ENCODE measurements at places on chromosomes 16 and 17. TPM values are rescaled to one million over a fixed set of nuclear protein-coding genes. Genes with fewer than 3 reads are reported as not detected.

DNA sequence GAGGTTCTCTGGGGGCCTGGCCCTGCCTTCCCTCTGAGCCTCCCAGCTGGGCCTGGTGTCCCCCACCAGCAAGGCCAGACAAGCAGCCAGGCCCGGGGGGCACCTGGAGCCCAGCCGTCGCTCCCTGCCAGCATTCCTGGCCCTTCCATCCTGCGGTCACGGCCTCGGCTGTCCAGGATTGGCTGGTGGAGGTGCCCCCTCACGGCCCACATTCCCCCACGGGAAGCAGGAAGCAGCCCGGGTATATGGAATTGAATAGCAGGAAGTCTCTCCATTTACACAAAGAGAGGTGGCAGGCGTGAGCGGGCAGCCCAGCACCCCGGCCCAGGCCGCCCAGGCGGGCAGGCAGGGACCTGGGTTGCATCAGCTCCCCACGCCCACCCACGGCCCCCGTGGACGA is 14.5 kb downstream of the TRAF7 start:
- DNase-seq = no peak

GRCh38 chr17:19337712-19338023 is 24.9 kb downstream of the B9D1 start:
- DNase-seq = no peak

DNA sequence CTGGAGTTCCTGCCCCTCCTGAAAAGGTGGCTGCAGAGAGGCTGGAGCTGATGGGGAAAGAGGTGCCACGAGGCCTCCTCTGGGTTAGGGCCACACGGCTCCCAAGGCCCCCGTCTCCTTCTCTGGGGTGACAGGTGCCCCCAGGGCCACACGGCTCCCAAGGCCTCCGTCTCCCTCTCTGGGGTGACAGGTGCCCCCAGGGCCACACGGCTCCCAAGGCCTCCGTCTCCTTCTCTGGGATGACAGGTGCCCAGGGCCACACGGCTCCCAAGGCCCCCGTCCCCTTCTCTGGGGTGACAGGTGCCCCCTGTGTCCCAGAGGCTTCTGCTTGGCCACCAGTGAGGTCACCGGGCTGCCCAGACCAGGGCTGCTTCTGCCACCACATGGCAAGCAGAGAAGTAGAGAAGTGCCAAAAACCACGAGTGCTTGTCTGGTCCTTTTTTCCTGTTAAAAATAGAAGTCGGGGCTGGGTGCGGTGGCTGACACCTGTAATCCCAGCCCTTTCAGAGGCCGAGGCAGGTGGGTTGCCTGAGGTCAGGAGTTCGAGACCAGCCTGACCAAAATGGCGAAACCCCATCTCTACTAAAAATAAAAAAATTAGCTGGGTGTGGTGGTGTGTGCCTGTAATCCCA is 4.1 kb downstream of the CAPN15 start:
- DNase-seq = no peak

DNA sequence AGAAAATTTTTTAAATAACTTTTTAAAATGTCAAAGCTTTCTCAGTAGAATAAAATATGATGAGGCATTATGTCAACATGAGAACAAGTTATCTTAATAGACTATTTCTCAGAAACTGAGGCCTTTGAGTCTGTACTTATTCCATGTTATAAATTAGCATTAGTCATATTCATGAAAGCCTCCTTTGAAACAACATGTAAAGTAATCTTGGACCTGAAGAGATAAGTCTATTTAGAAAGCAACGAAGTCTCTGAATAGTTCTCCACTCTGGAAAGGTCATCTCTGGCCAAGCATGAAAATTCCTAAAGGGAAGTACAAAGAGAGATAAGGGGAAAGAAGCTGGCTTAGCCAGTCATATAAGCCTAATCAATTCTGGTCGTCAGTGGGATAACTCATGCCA is 150.8 kb downstream of the CYB561 start:
- DNase-seq = no peak

DNA sequence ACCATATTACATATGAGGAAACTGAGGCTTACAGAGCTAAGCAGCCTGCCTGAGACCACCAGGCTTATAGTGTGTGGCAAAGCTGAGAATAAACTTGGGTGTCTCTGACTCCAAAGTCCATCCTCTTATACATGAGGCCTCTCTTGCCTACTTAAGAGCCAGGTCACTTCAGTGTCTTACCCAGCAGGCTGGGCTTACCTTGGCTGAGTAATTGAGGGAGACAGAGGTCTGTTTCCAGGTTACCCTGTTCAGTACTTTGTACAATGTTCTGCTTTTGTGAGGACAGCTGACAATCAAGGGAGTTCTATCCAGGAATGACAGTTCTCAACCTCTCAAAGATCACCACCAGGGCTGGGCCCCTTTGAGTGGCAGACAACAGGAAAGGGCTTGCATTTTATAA is 14.4 kb downstream of the NDUFAB1 start:
- DNase-seq = no peak

DNA sequence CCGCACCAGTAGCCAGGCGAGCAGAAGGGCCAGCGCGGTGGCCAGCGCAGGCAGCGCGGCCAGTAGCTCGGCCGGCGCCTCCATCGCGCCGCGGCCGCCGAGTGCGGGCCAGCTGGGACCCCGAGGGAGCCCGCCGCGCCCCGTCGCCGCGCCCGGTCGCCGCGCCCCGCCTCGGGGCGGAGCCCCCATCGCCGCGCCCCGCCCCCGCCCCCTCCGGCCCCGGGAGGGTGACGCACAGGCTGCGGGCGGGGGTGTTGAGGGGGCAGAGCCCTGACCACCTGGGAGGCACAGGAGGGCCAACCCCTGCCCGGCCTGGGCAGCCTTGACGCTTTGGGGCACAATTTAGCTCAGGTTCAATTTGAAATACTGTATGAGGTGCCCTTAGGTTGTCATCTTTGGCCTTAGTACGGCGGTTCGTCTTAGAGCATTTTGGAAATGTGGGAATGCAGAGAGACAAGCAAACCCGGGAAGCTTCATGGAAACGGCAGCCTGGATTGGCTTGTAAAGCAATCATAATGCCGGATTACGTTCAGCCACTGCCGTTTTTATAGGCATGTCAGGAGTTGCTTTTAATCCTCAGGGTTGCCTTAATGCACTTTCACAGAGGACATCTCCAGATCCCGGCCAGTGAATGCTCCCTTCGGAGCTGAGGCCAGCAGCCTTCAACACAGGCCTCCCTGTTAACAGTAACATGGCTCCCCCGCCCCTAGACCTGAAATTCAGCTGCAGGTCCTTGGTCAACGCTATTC is at the start of gene MXRA7:
Gene MXRA7 (minus strand): TSS at position 103 of the 749 bp plus-strand sequence. CDS start 19 bp downstream, at position 84.
- peak; percentile 75 for DNase-seq

- no peak for DNase-seq
Measured at GRCh38 chr17:9219631-9220397, 198.5 kb downstream of the NTN1 start.

GRCh38 chr17:36204724-36205500 is 6.0 kb upstream of the CCL4L2 start:
- no peak for DNase-seq

DNA sequence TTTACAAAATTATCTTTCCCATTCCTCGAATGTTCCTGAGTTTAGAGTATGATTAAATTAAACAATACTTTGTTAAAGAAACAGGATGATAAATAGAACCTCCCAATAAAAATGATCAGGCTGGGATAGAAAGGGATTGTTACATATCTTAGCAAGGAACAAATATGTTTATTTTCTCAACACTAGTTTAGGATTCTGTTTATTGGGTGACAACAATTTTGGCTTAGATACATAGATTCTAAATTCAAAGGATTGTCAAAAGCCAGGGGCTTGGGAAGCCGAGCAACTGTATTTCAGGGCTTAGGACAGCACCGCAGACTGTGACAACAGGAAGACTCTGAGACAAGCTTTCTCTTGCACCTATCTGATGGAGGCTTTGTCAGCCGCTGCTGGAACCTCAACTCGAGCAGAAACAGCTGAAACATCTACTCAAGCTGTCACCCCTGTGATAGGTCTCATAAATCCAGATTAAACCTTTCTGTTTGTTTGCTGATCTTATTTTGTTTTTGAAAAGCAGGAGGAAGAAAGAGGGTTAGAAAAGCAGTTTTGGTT is 562.8 kb upstream of the ZFHX3 start:
- no peak for DNase-seq

DNA sequence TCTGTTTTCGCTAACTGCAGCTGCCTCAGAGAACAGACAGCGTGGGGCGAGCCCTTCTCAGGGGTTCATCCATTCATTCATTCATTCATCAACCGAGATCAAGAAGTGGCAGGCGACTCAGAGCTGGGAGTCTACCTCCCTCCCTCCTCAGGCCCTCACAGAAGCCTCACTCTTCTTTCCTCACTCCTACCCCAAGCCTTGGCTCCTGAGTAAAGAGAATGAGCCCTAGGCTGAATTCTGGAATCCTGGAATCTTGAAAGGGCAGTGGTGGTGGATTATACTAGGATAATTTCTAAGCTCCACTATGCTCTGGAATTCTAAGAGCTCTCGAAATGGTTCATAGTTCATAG is 2.3 kb upstream of the DLX3 start:
- no peak for DNase-seq

The TM4SF5 gene
- total RNA-seq = not detected

The SGSH gene
- 80.3 TPM for total RNA-seq

The PYDC1 gene
- total RNA-seq = not detected

The PDILT gene
- total RNA-seq = not detected

Data from CD8-positive, alpha-beta T cell (primary cell).